ENCODE measurements at places on chromosomes 2 and 18.

DNA sequence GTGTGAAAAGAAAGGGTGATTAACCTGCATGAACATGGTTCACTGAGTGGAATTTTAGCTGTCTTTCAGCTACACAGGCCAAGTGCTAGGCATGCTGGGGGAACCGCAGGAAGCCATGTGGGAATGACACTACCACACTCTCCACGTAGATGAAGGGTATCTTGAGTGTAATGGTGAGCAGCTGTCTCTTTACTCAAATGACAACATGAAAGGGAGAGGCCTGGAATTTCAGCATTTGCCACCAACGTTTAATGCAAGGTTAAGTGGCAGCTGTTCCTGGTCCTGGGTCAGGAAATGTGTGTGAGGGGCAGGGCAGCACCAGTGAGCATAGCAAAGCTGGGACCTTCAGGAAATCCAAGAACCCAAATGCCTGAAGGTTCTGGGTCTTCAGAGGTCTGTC lies 588.4 kb downstream of the SLC4A3 start:
- no peak for DNase-seq

DNA sequence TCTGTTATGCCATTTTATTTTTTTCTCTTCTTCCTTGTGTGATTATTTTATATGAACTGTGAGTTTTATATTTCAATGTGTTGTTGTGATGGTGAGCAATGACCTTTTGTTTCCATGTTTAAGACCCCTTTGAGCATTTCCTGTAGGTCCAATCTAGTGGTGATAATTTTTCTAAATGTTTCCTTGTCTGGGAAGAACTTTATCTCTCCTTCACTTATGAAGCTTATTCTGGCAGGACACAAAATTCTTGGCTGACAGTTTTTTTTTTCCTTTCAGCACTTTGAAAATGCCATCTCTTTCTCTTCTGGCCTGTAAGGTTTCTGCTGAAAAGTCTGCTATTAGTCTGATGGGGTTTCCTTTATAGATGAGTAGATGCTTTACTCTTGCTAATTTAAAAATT lies 53.2 kb downstream of the G6PC2 start:
- DNase-seq: no peak

DNA sequence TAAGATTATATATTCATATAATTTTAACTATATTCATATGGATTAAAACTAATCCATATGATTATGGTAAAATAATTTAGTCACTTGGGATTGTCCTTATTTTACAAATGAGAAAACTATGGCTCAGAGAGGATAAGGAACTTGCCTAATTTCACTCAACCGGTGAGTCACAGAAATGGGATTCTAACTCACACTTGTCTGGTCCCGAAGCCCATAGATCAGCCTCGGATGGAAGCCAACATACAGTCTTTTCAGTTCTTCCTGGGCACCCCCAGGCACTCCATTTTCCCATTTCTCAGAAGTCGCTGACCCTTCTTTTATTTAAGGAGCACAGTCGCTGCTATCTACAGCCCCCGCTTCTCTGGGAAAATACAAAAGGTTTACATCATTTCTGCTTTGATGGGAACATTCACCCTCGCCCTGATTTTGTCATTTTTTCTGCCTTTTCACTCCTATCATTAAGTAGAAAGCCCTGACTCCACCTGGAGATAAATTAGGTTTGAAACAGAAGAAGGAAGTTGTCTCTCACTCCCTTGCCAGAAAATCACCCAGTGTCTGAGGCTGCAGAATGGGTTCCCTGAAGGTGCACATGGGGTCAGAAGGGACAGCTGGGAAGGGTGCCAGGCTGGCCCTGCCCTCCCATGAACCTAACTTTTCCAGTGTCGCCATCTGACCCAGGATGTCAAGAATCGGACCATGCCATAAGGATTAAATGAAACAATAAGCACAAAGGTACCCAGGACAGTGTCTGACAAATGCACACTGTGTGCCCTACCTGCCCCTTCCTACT lies 36.6 kb downstream of the CYP1B1 start:
- DNase-seq: no peak

DNA sequence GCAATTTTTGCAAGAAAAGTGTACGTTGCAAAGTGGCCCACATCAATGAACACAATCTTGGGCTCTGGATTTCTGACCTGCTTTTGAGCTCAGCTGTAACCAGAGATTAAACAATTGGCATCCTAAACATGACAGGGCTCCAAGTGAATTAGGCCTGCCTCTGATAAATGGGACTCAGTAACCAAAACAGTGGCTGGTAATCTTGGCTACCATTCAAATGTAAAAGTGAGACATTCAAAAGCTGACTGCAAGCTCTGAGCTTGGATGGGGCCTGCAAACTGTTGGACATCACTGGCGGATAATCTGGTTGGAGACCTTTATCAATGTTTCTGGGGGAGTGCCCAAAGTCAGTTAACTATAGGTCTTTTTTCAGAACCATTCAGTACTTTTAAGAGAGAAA lies 160.7 kb downstream of the RAB3GAP1 start:
- DNase-seq: no peak

GRCh38 chr2:29106980-29107388 lies 8.2 kb upstream of the CLIP4 start:
- DNase-seq: no peak

- no peak for DNase-seq
Observed at GRCh38 chr18:49168281-49168985, 217.7 kb upstream of the SMAD7 start.

GRCh38 chr2:109324861-109325260 lies 195.9 kb downstream of the SH3RF3 start:
- no peak for DNase-seq

- no peak for DNase-seq
Observed at GRCh38 chr2:107013884-107014283, 127.9 kb upstream of the ST6GAL2 start.

GRCh38 chr2:162061021-162061420 lies 13.0 kb downstream of the DPP4 start:
- DNase-seq: no peak

GRCh38 chr2:134181219-134181618 lies 72.7 kb upstream of the MGAT5 start:
- DNase-seq: no peak

GRCh38 chr2:201631041-201631440 lies 12.3 kb downstream of the TMEM237 start:
- DNase-seq: no peak

DNA sequence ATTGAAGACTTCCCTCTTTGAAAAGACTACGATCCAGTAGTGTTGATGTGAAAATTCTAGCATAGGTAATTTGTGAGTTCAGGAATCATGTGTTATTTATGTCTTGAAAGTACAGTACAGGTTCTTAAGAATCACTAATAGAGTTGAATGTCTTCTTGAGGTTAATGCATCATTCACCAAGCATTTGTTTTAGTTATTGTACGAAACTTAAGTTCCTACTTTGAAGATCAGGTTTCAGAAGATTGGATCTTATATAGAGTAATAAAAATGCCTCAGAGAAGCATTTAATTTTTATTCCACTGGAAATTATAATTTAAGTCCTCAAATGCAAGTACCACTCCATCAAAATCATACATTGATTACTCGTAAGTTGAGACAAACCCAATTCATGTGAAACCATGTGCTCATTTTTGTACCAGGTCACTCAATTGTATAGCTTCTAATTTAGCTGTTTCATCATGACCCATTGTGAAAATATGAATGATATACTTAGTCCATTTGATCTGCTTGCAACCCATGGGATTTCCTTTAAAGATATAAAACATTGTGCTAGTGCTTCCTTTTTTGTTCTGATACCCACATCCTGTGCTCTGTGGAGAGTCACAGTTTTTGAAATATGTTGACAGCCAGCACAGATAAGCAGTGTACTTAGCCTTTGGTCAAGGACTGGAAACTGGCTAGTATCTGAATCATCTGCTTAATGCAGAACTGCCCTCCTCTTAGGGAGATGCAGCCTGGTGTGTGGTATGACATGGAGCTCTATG lies 22.5 kb upstream of the RAB27B start:
- DNase-seq: no peak

GRCh38 chr2:97068074-97068473 lies 26.6 kb downstream of the FAHD2B start:
- no peak for DNase-seq

DNA sequence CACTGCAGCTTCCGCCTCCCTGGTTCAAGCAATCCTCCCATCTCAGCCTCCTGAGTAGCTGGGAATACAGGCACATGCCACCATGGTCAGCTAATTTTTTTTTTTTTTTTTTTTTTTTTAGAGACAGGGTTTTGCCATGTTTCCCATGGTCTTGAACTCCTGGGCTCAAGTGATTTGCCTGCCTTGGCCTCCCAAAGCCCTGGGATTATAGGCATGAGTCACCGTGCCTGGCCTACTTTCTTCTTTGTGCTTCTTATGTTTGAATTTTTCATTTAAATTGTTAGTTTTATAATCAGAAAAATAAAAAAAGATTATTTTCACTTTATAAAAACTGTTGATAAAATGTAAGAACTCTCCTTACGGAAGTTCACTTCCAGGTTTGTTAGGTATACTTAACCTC lies 101.5 kb upstream of the LPIN2 start:
- no peak for DNase-seq

- no peak for DNase-seq
Observed at GRCh38 chr2:160889439-160890170, 270.6 kb upstream of the TANK start.

DNA sequence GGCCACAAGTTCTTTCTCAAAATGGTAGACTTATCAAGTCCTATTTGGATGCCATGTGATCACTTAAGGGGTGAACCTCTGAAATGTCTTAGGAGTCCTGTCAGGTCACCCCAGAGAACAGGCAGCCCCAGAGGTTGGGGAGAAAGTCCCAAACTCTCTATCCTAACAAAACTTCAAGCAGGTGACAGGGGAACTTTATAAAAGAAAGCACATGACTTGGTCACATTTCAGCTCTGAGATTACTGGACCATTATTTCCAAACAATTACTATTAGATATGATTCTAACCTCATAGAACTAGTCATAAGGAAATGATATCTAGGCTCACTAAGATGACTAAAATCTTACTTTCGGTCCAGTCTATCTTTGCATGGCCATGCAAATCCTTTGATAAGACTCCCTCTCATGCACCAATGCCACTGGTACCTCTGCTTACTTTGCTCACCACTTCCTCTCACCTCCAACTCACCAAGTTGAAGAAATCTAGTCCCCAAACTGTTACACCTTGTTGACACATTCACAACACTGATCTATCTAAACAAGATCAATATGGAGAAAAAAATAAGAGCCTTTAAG lies 107.0 kb downstream of the GALNT14 start:
- DNase-seq: no peak

GRCh38 chr2:235050980-235051351 lies 99.1 kb downstream of the SH3BP4 start:
- peak; percentile 85 for DNase-seq

- no peak for DNase-seq
Observed at GRCh38 chr2:24231461-24231881, 56.6 kb downstream of the FAM228A start.

GRCh38 chr2:238279324-238279682 lies 9.1 kb downstream of the PER2 start:
- DNase-seq: no peak

DNA sequence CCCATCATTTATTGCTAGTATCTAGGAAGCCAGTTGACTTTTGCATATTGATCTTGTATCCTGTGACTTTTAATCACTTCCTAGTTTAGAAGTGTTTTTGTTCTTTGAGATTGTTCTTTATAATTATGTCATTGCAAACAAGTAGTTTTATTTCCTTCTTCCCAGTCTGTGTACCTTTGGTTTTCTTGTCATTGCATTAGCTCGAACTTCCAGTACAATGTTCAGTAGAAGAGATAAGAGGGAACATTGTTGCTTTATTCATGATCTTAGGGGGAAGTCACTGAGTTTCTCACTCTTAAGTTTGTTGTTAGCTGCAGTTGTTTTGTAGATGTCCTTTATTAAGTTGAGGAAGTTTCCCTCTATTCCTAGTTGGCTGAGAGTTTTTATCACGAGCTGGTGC lies 61.0 kb downstream of the TRAPPC12 start:
- no peak for DNase-seq

- DNase-seq: peak; percentile 22
Observed at GRCh38 chr2:103161456-103162289, 399.8 kb downstream of the TMEM182 start.

- peak; percentile 81 for DNase-seq
Observed at GRCh38 chr2:61017003-61017555, 441 bp upstream of the PEX13 start.

DNA sequence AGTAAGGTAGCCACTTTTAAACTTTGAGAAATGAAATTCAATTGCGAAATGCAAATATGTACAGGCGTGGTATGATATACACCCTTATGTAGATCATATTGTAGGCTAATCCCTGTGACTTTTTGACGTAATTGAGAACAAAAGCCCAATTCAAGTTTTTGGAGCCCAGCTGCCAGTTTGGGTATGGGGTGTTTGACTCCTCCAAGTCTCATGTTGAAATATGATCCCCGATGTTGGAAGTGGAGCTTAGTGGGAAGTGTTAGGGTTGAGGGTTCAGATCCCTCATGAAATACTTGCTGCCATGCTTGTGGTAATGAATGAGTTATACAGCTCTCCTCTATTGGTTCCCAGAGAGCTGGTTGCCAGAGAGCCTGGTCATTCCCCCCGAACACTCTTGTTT lies 1666.8 kb downstream of the SUCLG1 start:
- no peak for DNase-seq

GRCh38 chr2:65018141-65018582 lies 29.0 kb downstream of the SLC1A4 start:
- DNase-seq: no peak

DNA sequence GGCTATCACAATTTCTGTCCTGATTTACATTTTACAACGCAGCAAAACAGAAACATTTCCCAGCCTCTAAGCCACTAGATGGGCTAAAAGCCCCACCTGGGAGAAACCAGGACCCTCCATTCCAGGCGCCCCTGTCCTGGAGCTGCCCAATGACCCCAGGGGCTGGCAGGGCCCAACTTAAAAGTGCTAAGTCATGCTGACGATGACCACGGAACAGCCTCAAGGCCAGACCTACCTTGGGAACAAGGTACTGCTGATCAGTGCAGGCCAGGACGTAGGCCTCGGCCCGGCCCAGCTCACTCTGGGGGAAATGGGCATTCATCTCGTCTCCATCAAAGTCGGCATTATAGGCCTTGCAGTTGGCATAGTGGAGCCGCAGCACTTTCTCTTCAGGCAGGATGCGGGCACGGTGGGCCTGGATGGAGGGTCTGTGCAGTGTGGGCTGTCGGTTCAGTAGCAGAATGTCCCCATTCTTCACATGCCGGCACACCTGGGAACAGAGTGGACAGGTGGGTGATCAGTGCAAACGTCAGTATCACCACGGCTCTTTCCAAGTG lies 35.8 kb downstream of the POLR1A start:
- no peak for DNase-seq

DNA sequence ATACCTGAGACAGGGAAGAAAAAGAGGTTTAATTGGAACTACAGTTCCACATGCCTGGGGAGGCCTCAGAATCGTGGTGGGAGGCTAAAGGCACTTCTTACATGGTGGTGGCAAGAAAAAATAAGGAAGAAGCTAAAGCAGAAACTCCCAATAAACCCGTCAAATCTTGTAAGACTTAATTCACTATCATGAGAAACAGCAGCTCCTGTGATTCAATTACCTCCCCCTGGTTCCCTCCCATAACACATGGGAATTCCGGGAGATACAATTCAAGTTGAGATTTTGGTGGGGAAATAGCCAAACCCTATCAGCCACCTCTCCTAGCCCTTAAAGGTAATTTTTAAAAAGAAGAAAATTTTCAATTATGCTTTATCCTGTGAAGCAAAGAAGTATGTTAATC lies 728.8 kb downstream of the RNF144A start:
- DNase-seq: no peak

GRCh38 chr2:29528891-29529520 lies 392.4 kb downstream of the ALK start:
- DNase-seq: no peak

- no peak for DNase-seq
Observed at GRCh38 chr18:1680108-1680507, 775.4 kb downstream of the ADCYAP1 start.

- no peak for DNase-seq
Observed at GRCh38 chr18:47747260-47747795, 183.1 kb downstream of the SMAD2 start.
